ENCODE measurements at places on chromosomes 13 and 19. TPM values are rescaled to one million over a fixed set of nuclear protein-coding genes. Genes with fewer than 3 reads are reported as not detected.

DNA sequence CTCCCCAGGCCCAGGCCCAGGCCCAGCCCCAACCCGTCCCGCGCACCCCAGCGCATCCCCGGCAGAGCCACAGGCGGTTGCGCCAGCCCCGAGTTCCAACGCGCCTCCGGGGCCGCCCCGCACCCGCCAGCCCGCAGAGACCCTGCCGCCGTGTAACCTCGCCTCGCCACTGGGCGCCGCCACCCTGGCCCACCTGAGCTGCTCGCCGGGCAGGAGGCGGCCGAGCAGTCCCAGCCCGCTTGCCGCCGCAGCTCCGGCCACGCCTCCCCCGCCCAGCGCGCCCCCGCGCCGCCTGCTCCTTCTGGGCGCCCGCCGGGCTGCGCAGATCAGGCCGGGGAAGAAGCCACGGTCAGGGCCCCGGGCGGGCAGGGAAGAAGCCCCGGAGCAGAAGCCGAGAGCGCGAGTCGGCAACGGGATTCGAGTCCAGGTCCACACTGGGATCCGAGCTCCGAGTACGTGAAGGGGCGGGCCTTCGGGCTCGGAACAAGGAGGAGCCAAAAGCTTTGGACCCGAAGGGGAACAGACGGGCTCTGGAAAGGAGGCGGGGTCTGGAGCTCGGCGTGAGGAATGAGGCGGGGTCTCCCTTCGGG lies at the start of gene MBOAT7:
Gene MBOAT7 (minus strand): TSS at position 436 of the 590 bp plus-strand sequence. CDS start 1,072 bp downstream, outside the sequence.
- DNase-seq, result no peak

GRCh38 chr19:45574526-45574925 lies 10.1 kb downstream of the OPA3 start:
- no peak for DNase-seq

The MAN2B1 gene
- 127 TPM for total RNA-seq

The CYP2F1 gene
- total RNA-seq, result not detected

DNA sequence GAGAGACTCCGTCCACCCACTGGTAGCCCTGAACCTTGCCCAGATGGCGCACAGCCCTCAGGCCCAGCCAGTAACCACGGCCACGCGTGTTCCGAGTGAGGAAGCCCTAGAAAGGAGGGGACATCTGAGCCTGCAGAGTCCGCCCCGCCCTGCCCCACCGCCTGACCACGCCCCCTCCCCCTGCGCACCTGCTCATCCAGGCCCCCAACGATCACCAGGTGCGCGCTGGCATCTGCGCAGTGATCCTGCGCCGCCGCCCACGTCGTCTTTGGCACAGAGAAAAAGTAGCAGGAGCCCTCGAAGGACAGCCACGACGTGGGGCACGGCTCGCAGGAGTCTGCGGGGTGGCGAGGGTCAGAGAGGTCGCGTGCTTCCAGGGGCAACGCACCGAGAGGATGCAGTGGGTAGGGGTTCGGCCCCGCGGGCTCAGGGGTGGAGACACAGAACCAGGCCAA lies 2.1 kb downstream of the CLEC4G start:
- no peak for DNase-seq
